Motor neuron (in vitro differentiated cells): ENCODE measurements at places on chromosomes 3 and 15. TPM values are rescaled to one million over a fixed set of nuclear protein-coding genes. Genes with fewer than 3 reads are reported as not detected.

The GOLGA8Q gene
- 1.3 and 2.1 TPM in 2 replicates for total RNA-seq

GRCh38 chr3:152198665-152199064 lies 70.1 kb upstream of the MBNL1 start:
- ATAC-seq: no peak

- ATAC-seq: no peak
Measured at GRCh38 chr15:50940506-50940905, 32.0 kb downstream of the AP4E1 start.

DNA sequence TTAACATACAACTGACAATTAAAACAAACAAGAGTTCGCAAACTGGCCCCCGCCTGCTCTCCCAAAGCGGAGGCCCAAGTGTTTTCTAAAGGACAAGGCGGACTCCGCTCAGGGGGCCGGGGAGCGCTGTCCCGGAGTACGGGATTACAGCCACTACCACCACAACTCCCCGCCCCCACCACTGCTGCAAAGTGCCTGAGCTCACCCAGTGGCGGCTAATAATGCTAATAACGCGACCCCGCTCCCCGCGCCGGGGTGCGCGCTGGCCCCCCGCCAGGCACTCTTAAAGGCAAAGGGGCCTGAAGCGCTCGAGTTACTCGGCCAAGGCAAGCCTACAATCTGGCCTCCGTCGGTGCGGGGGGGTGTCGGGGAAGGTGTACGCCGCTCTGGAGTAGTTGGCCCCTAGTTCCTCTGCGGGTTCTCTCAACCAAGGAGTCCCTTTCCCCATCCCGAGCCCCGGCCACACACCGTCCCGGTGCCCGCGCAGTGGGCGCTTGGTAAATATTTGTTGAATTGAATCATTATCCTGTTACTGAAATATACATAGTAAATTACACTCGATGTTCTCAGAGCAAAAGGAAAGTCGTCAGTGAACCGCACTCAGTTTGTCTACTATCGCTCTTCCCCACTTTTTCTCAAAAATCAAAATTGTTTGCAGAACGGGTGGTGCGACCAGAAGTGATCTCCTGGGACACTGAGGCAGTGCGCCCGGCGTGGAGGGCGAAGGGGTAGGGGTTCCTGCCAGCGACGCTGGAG lies 827 bp downstream of the WNT5A start:
- ATAC-seq: peak; percentile 6
